ENCODE measurements at places on chromosomes 3 and 15. TPM values are rescaled to one million over a fixed set of nuclear protein-coding genes. Genes with fewer than 3 reads are reported as not detected.

TYRO3 gene
- not detected for total RNA-seq

DNA sequence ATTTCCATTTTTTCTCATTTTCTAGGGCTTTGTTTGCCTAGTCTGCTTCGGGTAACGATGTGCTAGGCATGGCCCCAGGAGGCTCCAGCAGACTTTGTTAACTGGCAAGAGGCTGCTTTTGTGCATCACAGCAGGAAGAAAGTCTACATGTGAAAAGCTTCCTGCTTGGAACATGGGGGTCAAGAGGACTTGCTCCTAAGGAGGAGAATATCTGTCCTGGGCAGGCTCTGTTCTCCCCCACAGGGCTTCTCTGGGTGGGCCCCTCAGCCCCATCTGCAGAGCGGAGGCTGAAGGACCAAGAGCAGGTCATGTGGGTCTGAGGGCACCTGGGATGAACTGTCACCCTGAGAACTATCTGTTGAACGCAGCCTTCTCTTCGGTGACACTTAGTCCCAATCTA, 94.7 kb downstream of the CCNL1 start:
- H3K27me3 ChIP-seq: peaks cover 5% of the 10 kb centered on the region
- H3K36me3 ChIP-seq: no peaks in the 10 kb centered on the region
- no peak overlapping the region for H3K27ac ChIP-seq
- H3K4me1 ChIP-seq: peaks cover 30% of the 10 kb centered on the region

- no peaks in the 10 kb centered on the region for H3K27me3 ChIP-seq
- no peak overlapping the region for H3K27ac ChIP-seq
Observed at GRCh38 chr15:79962178-79962577, 8.8 kb downstream of the BCL2A1 start.

BMF gene
- 19.8 TPM for total RNA-seq

DNA sequence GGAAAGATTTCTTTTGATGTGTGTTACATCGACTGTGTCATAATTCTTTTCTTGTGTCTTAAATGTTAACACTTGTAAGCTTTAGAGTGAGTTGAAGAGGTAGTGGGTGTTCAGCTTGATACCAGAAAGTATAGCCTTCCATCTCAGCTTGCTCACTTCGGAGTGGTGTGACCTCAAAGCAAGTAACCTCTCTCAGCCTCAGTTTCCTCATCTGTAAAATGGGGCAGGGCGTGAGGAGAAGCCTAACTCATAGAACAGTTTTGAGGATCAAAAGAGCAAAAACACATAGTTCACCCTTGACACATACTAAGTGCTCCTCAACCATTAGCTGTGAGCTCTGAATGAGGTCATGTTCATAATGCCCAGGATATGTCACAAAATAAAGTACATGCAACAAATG, 434.8 kb upstream of the PROK2 start:
- peaks cover 1% of the 10 kb centered on the region for H3K27me3 ChIP-seq
- no peaks in the 10 kb centered on the region for H3K4me1 ChIP-seq
- H3K36me3 ChIP-seq: no peaks in the 10 kb centered on the region
- DNase-seq: no peak
- no peak overlapping the region for H3K4me3 ChIP-seq

Data from naive thymus-derived CD8-positive, alpha-beta T cell (primary cell).